ENCODE measurements at places on chromosomes 4 and X.

DNA sequence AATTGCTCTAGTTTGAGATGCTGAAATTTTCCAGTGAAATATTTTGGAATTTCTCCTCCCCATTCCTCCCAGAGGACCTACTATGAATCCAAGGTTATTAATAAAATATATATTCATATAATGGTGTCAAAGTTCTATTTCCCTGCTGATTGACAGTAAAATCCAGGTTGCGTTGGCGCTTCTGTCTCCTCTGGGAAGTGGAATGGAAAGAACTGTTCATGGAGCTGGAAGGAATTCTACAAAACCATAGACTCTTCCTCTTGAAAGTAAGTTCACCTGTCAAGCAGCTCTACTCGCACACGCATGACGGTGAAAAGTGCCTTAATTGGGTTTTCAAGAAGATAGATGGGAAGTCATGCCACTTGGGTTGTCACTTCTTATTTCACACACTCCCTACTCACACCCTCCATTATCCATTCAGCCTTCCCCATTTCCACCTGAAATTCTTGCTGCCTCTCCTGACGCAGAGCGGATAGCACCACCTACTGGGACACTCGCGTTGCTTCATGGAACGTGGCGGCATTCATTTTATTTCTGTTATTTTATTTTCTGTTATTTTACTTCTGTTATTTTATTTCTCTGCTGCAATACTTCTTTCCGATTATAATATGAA lies 351.6 kb downstream of the NLGN4X start:
- DNase-seq = no peak

DNA sequence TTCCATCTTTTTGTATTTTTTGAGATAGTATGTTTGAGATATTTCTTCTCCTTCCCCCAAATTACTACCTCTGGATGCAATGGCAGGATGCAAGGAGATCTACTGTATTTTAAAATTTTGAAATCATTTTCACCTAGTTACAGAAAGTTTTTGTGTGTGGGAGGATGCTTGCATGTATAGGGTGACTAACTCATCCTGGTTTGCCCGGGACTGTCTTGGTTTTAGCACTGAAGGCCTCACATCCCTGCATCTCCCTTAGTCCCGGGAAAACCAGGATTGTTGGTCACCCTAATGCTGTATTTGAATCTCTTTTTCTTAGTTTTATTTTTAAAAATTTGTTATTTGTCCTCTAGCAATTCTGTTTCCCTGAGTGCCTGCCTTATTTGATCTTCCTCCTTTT lies 12.1 kb downstream of the SUPT20HL2 start:
- DNase-seq = no peak

- DNase-seq = no peak
These were observed 286.9 kb upstream of the FGF16 start for GRCh38 chrX:77160301-77160700.

DNA sequence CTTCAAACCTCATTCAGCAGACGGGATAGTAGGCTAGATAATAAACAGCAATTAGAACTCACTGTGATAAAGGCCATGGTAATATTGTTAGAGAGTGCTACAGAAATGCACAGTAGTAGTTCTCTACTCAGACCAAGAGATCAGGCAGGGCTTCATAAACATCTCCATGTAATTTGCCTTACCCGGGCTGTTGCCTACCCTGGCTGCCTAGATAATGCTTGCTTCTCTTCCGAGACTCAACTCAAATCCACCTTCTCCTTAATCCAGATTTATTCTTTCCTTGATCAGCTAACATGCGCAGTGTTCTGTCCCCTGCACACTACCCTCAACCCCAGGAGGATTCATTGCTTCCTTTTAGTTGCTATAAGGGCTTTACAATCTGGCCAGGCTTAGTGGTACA lies 21.8 kb downstream of the ANK2 start:
- DNase-seq = no peak

- DNase-seq = no peak
These were observed 32.7 kb upstream of the AMBN start for GRCh38 chr4:70559211-70559830.

GRCh38 chrX:22445880-22446279 lies 173.2 kb downstream of the CBLL2 start:
- no peak for DNase-seq

DNA sequence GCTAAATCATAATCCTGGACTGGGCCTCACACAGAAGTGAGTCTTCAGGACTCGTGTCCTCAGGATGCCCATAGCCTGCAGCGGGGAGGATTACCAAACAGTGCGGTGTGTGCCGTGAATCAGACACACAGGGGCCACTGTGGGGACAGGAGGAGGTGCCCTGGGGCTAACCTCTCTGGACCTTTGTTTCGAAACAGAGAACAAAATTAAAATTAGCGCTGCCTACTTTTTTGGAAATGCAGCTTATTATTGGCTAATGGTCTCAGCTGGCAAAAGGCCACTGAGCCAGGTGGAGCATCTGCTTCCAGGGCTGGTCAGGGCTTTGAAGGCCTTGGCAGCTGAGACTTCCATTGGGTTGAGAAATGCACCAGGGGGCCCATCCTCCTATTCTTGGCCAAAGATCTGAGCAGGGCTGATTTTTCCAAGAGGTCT lies 236.2 kb downstream of the EVC2 start:
- no peak for DNase-seq

GRCh38 chr4:150381609-150382008 lies 200.3 kb upstream of the MAB21L2 start:
- DNase-seq = no peak

DNA sequence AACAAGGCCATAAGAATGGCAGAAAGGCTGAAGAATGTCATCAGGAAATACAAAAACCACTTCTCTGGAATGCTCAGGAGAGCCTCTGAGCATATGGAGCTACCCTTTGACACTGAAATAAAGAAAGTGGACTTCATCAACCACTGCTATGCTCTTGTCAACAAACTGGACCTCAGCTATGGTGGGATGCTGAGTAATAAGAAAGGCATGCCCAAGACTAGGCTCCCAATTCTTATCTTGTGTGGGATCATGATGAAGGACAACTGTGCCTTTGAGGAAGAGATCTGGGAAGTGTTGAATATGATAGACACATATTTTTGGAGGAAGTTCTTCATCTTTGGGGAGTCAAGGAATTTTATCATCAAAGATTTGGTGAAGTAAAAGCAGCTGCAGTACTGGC lies 86.9 kb upstream of the MAGEB16 start:
- no peak for DNase-seq

- DNase-seq = no peak
These were observed 328.2 kb upstream of the NR3C2 start for GRCh38 chr4:148770377-148770776.

DNA sequence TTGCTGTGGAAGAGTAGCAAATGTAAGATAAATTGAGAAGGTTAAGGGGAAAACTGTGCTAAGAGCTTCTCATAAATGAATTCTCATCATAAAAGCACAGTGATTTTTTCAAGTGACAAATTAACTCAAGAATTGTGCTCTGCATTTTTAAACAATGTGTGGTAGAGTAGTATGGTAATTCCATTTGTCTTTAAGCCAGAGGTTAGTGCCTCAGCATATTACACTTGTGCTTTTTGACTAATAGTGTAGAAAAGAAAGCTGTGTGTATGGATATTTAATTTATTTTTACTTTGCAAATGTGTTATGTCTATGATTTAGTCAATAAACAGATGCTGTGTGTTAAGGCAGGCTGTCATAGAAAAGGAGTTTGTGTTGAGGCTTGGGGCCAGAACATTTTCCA lies 61.0 kb downstream of the FHIP1A start:
- no peak for DNase-seq

DNA sequence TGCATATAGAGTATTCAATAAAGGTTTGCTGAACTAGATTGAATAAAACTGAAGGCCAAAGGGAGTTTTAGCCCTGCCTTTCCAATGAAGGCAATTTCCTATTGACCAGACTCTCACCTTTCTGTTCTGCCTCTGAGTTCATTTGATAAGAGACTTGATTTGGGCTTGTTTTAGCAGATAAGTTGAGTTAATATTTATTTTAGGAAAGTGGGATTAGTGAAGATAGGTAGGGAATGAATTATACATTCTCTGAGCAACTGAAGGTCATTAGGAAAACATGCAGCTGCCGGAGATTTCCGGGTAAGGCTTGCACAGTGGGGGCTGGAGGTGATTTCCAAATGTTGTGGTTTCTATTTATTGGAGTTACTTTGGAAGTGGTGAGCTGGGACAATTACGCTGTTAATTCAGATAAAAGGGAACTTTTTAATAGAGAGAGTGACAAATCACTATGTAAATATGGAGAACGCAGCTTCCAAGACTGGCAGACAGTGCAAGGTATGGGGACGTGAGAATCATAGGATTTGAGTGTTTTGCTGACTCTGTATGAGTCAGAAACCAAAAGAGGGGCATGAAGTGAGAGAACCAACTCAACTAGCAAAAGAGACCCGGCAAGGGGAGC lies 553.6 kb upstream of the BOD1L1 start:
- no peak for DNase-seq

- DNase-seq = peak; percentile 8
These were observed 49.5 kb downstream of the PHEX start for GRCh38 chrX:22081475-22082092.

GRCh38 chr4:8224975-8225625 lies 26.0 kb downstream of the SH3TC1 start:
- DNase-seq = no peak

GRCh38 chr4:102794999-102795398 lies 32.4 kb downstream of the UBE2D3 start:
- DNase-seq = no peak

DNA sequence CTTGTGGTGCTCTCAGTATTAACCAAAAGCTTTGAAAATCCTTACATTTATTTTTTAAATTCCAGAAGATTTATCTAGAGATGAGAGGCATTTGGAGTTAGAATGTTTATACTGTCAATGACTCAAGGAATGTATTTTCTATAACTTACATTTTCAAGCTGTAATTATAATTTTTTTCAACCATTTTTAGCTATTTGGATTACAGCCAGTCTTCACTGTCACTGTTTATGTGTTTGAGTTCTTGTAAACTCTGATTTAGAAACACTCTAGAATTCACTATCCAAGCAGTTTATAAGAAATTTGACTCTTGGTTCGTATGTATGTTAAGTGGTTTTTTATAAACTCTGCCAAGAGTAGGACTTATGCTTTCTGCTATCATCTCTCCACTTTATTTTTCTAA lies 36.7 kb upstream of the GUCY1A1 start:
- DNase-seq = no peak

- no peak for DNase-seq
These were observed 265.7 kb downstream of the IQCM start for GRCh38 chr4:149549911-149550310.

- DNase-seq = no peak
These were observed 917 bp downstream of the MYL5 start for GRCh38 chr4:675036-675882.

DNA sequence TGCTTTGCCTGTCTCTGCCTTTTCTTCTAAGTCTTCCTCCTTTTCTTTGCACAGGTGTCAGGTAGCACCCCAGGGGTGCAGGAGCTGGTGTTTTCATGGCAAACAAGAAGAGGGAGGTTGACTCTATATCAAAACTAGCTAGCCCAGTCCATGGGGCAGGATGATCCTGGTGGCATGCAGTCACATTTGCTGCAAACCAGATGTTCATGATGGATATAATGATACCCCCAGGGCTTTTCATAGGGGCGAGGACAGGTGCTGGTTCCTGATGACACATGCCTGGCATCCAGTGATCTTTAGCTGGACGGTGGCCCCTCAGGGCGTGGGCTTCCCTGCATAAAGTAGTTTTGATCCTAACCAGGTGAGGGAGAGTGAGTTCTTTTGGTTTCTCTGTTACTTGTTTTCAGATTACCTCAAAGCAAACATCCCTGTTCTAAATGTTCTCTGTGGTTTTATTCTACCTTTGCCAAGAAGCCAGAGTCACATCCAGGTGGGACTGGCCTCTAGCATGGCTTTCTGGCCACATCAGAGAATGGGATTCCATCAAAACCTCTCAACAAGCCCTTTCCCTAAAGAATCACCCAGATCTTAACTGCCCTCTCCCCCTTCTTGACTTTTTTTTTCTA lies 11.2 kb upstream of the UBA6 start:
- no peak for DNase-seq

DNA sequence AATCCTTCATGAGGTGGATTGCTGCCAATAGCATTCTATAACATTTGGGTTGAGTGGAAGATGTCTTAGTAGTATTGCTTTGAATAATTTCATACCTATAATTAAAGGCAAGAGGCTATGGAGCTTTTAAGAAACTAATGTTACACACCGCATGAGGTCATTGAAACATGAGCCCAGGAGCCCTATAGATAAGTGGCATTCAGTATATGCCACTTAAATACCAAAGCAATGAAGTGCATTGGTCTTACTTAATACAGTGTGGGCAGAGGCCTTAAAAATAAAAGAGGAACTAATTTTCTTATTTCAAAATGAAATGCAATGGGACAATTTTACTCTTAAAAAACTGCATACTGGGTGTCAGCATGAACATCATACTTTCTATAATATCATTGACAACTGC lies 47.5 kb downstream of the SPATA18 start:
- no peak for DNase-seq

DNA sequence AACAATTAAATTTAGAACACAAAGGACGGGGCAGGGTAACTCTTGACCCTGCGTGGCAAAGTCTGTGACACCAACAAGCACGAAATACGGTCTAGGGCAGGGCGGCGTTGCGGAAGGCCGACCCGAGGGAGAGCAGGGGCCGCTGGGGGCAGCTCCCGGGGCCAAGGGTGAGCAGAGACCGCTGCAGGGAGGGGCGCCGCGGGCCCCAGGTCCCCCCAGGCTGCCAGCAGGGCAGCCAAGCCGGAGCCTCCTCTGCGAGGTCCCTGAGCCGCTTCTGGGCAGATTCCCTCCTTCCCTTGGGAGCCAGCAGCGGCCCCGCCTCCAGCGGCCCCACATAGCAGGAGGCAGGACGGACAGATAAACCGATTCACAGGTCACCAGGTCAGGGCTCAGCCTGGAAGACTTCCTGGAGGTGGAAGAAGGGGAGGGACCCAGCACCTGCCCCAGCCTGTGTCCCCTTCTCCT lies 90.2 kb downstream of the FAM53A start:
- DNase-seq = no peak

- DNase-seq = no peak
These were observed 60.6 kb downstream of the CD99L2 start for GRCh38 chrX:150837845-150838244.

DNA sequence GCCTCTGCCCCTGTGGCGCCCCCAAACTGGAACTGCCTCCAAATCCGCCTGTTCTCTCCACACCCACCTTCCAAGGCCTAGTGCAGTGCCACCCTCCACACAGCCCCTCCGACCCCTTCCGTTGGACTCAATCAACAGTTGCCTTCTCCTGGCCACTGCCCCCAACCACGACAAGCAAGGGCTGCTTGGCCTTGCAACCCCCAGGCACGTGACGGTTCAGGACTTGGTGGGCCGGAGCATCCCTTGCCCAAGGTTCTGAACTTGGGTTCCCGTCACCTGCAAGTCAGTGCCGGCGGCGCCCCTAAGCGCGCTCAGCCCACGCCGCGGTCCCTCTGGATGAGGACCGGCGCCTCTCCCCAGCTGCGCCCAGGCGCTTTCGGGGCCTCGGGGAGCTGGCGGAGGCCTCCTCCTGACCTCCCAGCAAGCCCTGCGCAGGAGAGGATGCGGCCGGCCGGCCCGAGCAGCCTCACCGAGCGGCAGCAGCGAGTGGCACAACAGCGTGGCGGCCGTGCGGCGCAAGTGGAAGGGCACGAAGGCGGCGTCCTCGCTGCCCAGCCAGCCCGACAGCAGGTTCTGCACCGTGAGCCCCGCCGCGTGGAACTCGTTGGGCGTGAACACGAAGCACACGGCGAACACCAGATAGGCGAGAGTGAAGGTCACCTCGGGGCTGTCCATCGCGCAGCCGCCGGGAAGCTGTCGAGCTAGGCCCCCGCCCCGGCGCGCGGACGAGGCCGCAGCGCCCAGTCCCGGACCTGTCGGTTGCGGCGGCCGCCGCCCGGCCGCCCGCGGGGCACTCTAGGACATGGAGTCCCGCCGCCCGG lies 750 bp downstream of the TMEM129 start:
- peak; percentile 23 for DNase-seq
